A172 (cell line): ENCODE measurements at places on chromosomes 5 and 9.

- DNase-seq: peak; percentile 32
Measured at GRCh38 chr5:4570047-4570995, 569.8 kb upstream of the ADAMTS16 start.

GRCh38 chr9:86079421-86079831 lies 19.9 kb downstream of the GOLM1 start:
- peak; percentile 41 for DNase-seq

DNA sequence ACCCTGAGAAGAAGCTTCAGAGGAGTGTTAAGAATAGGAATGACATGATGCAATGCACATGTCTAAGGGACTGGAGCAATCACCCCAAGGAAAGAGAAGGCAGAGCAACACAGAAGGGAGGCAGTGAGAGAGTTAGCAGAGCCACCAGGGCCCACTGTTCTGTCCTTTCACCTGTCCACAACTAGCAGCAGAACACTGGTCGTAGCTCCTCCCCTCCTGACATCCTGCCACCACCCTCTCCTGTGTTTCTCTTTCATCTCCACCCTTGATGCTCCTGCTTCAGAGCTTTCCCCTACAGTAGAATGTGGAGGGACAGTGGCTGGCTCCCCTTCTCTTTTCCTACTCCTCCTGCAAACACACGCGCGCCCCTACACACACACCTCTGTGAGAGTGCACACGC lies 483.4 kb upstream of the KIF2A start:
- no peak for DNase-seq

- DNase-seq: peak; percentile 40
Measured at GRCh38 chr5:95283761-95284571, 928 bp downstream of the MCTP1 start.

- DNase-seq: no peak
Measured at GRCh38 chr5:102893942-102894341, 138.8 kb downstream of the PAM start.

GRCh38 chr9:128275198-128276007 lies at the start of gene GOLGA2:
Gene GOLGA2 (minus strand): TSS chr9:128276007. CDS start chr9:128275976, 31 bp downstream.
- DNase-seq: peak; percentile 57
